ENCODE measurements at places on chromosomes 12 and 14.
A peak's percentile ranks its signal among the peaks of the same experiment; 100 is the strongest.

DNA sequence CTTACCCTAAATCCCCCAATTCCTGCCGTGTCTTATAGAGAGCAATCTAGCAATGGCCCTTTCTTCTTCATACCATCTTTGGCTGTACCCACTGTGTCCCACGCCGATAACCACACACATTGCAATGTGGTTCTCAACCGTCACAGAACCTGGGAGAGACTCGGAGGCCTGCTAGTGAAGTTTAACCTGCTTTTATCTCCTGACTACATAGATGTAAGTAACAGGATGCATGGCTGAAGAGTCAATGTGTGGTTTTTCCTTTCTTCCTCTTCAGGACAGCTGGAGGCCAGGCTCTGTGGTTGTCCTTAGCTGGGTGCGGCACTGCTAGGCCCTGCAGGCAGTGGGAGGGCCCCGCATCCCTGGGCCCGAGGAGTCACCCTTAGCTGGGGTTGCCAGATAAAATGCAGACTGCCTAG lies 51.3 kb downstream of the ZNF664 start:
- no peak for DNase-seq

- DNase-seq = peak; percentile 43
Measured at GRCh38 chr14:67926821-67927220, 107.2 kb downstream of the RAD51B start.

DNA sequence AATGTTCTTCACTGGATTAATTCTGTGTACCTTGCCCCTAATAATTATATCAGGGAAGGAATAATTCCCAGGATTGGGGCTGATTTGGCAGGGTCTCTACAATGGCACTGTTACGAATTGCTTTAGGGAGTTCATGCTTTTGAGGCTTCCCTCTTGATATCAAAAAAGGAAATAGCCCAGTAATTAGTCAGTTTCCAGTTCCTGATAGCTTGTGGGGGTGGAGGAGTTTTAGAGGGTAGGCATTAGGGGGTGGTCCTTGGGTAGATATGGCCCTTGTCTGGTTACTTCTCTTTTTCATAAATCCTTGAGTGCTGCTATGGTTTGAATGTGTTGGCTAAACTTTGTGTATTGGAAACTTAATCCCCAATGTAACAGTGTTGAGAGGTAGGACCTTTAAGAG lies 6.1 kb upstream of the SRSF5 start:
- no peak for DNase-seq

DNA sequence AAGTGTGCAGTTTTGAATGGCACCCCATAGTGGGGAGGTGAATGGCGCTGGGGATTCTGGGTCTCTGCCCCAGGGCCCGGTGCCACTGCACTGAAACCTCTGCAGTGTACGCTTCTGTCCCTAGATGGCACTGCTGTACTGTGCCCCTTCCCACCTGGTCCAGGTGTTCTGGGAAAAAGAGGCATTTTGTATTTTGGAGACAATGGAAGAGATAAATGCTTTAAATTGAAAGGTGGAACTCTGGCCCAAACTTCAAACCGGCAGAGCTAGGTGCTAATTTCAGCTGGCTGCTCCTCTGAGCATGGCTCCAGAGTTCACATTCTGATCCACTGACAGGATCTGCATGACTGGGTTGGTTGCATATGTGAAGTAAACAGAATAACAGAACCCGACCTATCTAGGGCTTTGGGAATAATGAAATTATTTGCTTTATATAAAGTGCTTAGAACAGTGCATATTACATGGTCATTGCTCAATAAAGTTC lies 52.2 kb downstream of the KRT80 start:
- no peak for DNase-seq

GRCh38 chr12:57896434-57897201 lies 44.7 kb upstream of the ATP23 start:
- DNase-seq = peak; percentile 44

DNA sequence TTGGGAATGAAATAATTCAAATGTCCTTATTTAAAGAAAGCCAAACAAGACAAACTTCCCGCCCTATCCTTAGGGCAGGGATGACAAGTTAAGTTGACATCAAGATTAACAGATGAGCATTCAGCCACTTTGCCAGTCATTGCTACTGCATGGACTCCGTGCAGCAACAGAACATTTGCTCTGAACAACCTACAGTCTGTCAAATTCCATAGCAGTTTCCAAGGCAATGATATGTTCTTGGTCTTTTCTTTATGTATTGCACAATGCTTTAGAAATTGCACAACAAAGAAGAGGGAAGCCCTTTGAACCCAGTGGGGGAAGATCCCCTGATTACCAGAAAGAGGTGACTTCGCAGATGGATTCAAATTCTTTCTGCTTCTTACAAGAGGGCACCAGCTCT lies 269.8 kb downstream of the BCAT1 start:
- DNase-seq = no peak

DNA sequence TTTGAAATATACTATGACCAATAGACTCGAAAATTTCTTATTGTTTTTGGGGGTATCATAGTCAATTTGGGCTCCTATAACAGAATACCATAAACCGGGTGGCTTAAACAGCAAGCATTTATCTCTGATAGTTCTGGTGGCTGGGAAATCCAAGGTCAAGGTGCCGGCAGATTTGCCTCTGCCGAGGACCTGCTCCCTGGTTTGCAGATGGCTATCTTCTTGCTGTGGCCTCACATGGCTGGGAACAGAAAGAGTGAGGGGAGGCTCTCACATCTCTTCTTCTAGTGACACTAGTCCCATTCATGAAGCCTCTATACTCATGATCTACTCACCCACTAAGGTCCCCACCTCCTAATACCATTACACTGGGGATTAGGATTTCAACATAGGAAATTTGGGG lies 70.7 kb downstream of the BORCS5 start:
- no peak for DNase-seq

DNA sequence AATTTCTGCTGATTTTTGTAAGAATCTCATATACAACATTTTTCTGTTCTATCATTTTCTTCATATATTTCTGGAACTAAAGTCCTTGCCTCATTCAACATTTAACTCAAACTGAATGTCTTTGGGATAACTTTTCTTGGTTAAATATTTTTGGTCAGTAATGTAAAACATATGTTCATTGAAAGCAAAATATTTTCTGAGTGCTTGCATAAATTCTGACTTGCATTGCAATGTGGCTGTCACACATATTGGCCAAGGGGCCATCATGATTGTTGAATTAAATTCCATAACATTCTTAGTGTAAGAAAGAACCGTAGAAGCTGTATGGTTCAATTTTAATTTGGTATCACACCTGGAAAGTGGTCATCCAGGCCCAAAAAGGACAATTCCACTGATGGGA lies 369.4 kb downstream of the GALC start:
- no peak for DNase-seq

- DNase-seq = no peak
Measured at GRCh38 chr14:105855246-105855892, 329.0 kb downstream of the TMEM121 start.

DNA sequence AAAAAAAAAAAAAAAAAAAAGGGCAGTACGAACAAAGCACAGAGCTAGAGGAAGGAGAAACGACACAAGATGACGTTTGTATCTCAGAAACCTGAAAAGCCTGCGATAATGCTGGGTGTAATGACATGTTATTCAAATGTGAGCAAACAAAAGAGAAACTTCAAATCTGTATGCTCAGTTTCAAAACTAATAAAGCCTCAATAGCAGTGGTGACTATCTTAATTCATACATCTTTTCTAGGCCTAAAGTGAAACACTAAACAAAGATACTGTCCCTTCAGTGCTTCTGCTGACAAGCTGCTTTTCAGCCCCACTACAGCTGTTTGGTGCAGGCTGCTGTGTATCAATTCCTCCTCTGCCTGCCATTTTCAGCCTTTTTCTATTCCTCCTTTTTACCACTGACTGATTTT lies 15.8 kb downstream of the ITPR2 start:
- DNase-seq = no peak

All from dermis microvascular lymphatic vessel endothelial cell (primary cell).